ENCODE measurements at places on chromosomes 11 and 22.

DNA sequence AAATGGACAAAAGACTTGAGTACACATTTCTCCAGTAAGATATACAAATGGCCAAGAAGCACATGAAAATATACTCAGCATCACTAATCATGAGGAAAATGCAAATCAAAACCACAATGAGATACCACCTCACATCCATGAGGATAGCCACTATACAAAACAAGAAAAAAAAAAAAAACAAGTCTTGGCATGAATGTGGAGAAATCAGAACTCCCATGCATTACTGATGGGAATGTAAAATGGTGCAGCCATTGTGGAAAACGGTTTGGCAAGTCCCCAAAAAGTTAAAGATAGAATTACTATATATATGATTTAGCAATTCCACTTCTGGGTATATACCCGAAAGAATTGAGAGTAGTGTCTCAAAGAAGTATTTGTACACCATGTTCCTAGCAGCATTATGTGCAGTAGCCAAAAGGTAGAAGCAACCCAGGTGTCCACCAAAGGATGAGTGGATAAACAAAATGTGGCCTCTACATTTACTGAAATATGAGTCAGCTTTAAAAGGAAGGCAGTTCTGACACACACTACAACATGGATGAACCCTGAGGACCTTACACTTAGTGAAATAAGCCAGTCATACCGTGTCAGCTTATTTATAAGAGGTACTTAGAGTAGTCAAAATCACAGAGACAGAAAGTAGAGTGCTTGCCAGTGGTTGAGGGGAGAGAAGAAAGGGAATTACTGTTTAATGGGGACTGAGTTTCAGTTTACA lies 146.3 kb downstream of the WNT7B start:
- no peak for DNase-seq

DNA sequence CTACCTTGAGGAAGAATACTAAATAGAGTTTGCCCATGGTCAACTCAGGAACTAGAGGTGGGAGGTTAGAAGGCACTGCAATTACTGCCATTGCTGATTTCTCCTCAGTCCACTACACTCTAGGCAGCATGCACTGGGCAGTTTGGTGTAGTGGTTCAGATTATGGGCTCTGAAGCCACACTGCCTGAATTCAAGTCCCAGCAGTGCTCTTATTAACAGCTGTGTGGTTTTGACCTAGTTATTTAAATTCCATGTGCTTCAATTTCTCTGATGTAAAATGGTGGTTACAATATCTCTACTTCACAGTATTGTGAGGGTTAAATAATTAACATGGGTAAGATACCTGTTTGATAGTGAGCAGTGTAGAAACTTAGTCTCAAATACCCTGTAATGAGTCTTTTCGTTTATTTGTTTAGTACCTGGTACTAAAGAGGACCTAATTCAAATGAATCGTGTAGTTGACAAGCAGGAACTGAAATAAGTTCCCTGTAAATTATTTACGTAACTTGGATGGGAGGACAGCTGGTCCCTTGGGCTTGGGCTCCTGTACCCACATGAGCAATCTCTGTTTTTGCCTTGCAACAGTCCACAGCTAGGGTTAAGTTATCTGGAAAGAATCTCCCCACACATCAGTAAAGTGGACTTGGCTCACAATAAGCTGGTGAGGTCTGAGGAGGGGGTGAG lies 17.8 kb downstream of the PRR5L start:
- DNase-seq, result no peak

DNA sequence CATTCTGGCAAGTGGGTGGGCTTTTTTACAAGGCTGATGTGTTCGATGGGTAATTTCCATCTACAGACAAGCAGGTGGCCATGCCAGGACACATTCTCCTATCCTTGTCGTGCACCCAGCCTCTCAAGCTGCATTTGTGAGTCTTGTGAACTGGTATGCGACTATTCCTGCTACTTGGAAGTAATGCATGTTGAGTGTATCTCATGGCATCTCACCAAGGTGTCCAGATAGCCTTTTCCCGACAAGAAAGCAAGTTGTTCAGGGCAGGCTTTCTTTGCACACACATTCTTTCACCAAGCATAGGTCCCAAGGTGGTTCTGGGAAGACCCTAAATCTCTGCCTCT lies 18.8 kb upstream of the SYT13 start:
- no peak for DNase-seq

GRCh38 chr11:95500466-95500865 lies 269.5 kb upstream of the SESN3 start:
- DNase-seq, result no peak

GRCh38 chr11:17720796-17721171 lies 1.4 kb downstream of the MYOD1 start:
- no peak for DNase-seq

DNA sequence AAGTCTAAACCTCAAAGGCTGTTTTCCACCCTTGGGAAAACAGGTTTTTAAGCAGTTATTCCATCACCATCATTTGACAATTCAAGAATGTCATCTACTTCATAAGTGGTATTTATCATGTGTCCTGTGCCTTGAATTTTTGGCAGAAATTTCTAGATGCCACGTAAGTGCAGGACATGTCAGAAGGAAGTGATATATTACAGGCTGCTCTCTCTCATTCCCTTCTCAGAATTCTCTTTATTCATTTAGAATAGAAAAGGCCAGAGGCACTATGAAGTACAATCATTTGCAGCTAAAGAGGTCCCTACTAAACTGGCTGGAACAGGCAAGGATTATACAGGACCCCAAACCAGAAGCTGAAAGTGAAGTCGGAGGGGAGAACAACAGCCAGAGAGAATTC lies 11.9 kb downstream of the RBFOX2 start:
- DNase-seq, result no peak

DNA sequence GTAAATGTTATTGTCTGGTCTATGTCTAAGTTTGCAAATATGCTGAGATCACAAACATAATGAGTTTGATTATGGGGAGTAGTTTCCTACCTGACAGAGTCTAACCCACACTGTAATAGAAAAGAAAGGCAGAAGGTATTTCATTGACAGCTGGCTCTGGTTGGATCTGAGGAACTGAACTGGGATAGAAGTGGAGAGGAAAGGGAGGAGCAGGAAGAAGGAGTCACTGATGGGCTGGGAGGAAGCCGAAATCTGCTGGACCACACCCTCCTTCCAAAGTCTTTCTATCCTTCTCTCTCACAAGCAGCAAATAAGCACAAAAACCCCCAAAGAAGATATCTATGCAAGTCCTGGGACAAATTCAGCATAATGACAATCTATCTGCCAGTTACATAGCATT lies 11.7 kb downstream of the BLID start:
- DNase-seq, result no peak

GRCh38 chr11:115498354-115498753 lies 5.9 kb downstream of the CADM1 start:
- DNase-seq, result no peak

DNA sequence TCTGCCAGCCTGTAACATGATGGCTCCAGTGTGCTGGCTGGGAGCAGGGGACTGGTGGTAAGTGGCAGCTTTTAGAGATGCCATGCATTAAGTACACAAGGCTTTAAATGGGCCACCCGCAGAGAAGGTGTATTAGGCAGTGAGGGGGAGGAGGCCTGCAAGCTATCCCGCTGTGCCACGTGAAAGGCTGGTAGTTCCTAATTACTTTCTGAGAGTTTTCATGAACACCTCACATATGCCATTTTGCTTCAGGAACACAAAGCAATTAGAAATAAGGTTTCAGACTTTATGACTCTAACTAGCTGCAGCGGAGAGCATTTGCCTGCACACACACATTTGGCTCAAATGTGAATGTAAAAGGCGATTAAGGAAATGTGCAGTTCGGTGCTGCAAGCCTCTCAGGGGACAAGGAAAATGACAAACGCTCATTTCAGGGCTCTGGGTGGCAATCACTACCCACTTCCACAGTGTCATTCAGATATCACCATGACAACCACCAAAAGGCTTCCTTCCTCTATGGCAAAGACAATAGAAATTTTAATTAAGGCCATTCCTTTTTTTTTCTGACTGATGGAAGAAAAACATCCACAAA lies 116.6 kb downstream of the PLEKHA7 start:
- no peak for DNase-seq

- DNase-seq, result no peak
These were observed 1.0 kb downstream of the NUP98 start for GRCh38 chr11:3796346-3796745.

DNA sequence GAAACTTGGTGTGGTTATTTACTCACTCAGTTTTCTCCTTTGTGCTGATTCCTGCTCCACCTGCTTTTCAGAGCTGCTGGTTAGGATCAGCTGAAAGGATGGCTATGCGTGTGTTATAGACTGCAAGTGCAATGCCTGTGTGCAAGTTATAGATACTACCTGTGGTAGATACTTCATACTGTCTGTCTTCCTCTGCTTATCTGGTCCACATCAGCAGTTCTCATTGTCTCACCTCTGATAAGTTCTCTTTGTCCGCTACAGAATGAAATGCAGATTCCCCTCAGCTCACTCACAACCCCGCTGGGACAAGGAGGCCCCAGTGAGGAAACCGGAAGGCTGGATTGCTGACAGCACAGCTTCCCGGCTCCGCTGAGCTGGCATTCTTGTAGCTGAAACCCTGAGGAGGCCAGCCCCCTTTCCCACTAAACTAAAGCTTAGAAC lies 37.5 kb upstream of the LYVE1 start:
- no peak for DNase-seq

DNA sequence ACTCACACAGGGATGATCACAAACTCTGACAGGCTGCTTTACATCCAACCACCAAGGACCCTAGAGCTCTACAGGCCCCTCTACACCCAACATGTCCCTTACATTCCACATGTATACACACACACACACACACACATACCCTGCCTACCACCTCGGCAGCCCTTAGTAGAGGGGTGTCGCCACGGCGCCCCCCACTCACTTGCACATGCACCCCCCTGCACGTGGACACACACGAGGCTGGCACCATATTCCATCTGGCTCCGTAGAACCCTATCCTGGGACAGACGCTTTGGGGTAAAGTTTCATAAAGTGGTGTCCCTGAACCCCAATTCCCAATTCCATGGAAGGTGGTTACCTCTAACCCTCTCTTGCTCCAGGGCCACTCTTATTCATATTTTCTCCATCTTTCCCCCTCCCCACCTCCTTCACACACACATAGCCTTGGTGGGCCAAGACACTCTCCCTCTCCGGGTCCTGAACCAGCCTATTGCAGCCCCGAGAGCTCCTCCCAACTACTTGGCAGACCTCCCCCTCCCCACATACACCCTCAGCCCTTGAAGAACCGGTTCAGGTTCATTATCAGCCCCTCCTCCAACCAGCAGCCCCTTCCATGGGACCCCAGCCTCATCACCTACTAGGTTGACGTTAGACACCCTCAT lies 809 bp downstream of the PDE2A start:
- DNase-seq, result no peak

DNA sequence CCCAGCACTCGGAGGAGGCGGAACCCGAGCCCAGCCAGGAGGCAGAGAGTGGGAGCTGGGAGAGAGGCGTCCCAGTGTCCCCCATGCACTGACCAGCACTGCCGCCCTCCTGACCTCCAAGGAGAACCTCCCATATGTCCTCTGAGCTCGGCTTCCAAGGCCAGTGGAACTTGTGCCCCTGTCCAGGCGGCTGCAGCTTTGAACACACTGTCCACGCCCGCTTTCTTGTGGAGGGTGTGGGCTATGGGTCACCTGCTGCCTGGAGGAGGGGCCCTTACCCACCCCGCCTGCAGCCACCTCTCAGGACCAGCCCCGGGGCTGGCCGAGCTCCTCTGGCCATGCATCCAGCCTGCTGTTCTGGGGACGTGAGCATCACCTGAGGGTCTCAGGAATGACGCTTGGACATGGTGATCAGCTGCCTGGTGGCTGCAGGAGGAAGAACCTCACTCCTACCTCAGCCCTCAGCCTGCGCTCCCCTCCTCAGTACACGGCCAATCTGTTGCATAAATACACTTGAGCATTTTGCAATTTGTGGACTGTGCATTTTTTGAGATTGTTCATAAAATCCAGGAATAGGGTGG lies 22.2 kb upstream of the MUC5B start:
- no peak for DNase-seq

GRCh38 chr11:58023435-58023931 lies at the start of gene OR9Q1:
Gene OR9Q1 (plus strand): TSS chr11:58023881. CDS start chr11:58179445, 155,564 bp downstream.
- DNase-seq, result no peak

GRCh38 chr11:13090228-13090708 lies 81.2 kb downstream of the RASSF10 start:
- DNase-seq, result no peak

DNA sequence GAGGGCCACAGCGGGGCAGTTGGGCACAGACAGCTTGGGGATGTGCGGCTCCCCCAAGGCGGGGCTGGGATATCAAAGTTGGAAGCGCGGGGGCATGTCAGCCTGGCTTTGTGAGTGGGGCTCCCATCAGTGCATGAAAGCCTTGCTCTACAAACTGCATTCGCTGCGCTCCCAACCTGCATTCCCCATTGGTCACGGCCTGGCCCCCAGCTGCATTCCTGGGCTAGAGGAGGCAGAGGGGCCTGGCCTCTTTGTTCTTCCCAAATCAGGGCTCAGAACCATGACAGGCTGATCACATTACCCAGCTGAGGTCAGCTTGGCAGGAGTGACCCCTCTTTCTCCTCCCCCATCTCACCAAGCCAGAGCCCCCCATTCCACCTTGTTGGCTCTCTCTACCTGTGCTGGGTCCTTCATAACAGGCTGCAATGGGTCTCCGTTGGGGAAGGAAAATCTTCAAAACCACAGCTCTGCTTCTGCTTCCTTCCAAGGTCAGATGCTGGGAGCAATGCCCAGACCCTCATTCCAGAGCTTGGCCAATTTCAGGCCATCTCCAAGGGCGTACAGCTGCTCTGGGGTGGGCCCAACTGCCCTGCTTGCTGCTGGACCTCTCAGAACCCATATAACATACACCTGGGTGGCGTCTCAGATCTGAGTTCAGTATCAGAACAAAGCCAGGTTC lies 38.7 kb upstream of the CDON start:
- DNase-seq, result no peak

- DNase-seq, result no peak
These were observed 1339.5 kb downstream of the BRD1 start for GRCh38 chr22:48488149-48488551.

DNA sequence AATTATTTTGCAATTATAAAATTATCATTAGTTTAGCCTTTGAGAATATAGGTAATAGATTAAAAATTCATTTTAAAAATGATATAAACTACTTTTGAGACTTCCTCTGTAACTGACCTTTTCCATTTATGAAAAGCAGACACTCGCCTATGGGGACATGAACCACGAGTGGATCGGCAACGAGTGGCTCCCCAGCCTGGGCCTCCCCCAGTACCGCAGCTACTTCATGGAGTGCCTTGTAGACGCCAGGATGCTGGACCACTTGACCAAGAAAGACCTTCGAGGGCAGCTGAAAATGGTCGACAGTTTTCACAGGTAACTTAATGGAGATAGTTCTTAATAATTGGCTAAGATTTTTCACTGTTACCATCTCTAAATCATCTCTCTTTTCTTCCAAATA lies 26.3 kb upstream of the CTTN start:
- no peak for DNase-seq

DNA sequence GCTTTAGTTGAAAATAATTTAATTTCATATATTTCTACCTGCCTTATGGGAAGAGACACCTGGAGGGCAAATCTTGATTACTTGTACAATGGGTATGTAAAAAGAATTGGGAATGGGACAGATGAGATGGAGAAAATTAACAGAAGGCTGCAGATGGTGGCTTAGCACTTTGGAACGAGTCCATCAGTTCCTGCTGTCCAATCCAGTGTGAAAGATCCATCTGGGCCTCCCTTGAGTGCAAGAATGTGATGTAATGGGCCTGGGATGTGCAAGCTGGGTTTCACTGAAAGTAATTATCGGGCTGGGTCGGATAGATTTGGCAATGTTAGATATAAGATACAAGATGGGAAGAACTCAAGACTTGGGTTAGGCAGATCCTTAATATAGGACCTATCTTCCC lies 42.0 kb downstream of the CECR2 start:
- DNase-seq, result no peak
